HTR-8/SVneo (cell line): ENCODE measurements at places on chromosomes 13 and 19.

- DNase-seq, result no peak
Observed at GRCh38 chr19:20278342-20278741, 111.3 kb downstream of the ZNF486 start.

- no peak for DNase-seq
Observed at GRCh38 chr19:27392027-27392632, 1820.8 kb downstream of the UQCRFS1 start.

- DNase-seq, result no peak
Observed at GRCh38 chr13:51191743-51192142, 30.5 kb upstream of the FAM124A start.

DNA sequence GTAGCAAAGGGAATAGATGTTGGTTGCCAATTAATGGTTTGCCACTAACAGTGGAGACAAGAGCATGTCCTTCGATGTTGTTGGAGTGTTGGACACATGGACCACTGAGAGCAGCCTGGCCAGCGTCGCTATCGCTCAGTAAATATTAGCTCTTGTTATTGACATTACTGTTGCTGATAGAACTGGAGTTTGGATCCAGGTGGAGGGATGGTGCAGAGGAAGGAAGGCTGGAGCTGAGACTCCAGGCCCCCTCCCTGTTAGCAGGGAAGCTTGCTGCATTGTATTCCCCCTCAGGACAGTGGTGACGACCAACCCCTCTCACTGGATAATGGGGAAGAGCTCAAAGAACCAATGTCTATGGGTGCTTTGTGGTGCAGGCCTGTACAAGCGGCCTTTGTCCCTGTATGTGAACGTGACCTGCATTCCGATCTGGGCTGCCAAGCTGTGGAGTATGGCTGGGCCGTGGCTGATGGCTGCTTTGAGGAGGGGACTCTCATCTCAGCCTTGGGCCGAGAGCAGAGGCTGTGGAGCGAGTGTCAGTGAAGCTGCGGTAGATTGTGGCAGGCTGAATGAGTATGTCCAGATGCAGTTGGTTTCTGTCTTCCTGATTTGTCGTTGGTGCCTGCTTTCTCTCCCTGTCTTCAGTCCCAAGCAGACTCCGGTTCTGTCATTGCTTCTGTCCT is 7.0 kb downstream of the CLASRP start:
- no peak for DNase-seq

DNA sequence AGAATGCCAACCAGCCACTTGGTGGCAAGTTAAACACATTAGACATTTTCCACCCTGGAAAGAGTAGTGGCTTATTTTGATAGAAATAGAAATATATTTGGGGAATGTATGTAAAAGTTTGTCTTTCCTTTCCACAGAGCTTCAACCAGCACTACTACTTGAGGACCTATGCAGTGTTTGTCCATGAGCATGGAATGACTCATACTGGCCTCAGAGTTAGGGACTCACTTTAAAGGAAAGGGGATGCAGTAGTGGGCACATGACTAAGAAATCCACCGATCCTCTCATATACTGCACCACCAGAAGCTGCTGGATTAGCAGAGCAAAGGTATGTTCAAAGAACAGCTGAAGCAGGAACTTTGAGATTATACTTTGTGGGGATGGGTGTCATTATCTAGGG is 62.6 kb downstream of the LACC1 start:
- DNase-seq, result no peak

DNA sequence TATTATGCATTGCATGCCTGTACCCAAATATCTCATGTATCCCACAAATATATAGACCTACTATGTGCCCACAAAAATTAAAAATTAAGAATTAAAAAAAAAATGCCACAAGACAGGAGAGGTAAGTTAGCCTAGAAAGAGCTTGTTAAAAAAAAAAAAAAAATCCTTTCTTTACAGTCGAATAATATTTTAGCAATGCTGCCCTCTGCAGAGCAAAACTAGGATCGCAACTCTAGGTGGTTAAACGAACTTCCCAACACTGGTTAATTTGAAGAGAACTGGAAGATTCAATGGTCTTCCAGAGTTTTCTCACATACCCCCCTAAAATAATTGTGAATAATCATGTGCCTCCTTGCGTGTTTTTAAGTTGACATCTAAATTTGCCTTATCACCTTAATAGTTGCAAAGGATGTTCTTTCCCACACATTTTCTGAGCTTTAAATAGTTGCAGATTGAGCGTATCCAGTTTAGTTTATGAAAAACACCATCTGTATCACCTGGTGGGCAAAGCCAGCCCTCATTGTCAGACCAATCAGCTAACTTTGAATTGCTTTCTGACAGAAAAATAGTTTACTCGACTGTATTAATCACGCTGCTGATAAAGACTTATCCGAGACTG is 47.4 kb upstream of the RCBTB2 start:
- DNase-seq, result peak; percentile 23
